ENCODE measurements at places on chromosomes 3 and 15.

DNA sequence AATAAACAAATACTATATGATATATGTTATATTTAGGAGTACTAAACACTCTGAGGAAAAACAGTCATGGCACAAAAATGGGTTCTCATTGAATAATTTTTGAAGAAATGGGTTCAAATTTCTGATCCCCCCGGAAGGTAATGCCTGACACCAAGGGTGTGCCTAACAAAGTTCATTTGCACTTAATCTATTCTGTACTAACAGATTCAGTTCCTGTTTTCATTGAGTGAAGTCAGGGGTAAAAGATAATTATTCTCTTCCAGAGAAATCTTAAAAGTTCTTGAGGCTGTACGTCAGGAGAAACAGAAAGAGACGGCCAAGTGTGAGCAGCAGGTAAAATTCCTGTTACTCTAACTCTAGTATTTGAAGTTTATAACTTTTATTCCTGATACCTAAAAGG, 34.5 kb upstream of the TMEM42 start:
- DNase-seq: no peak

DNA sequence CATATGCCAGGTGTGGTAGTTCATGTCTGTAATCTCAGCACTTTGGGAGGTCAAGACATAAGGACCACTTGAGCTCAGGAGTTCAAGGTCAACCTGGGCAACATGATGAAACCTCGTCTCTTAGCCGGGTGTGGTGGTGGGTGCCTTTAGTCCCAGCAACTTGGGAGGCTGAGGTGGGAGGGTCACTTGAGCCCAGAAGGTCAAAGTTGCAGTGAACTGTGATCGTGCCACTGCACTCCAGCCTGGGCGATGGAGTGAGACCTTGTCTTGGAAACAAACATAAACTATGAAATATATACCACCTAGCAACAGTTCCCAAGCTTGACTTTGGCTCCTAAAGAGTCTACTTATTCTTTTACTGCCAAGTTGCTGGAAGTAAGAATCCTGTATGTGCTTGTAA, 30.9 kb downstream of the UBE3A start:
- DNase-seq: no peak

GRCh38 chr3:120196812-120197211, 88.2 kb downstream of the GPR156 start:
- no peak for DNase-seq

- no peak for DNase-seq
Observed at GRCh38 chr3:102909904-102910303, 475.1 kb downstream of the ZPLD1 start.

GRCh38 chr3:126661532-126662364, 6.8 kb upstream of the TXNRD3 start:
- DNase-seq: no peak

DNA sequence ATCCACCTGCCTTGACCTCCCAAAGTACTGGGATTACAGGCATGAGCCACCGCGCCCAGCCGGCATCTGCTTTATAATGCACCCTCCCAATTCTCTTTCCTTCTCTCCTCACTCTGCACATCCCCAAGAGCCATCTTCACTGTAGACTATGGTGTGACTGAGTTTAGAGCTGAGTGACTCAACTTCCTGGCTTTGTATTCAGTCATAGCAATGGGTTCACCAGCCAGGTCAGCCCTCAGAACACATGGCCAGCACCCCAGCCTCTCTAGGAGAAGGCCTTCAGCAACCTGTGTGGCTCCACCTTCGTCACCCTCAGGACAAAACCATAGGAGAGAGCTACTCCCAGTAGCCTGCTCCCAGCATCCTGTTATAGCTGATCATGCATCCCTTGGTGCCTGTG, 33.0 kb downstream of the ARID3B start:
- no peak for DNase-seq

DNA sequence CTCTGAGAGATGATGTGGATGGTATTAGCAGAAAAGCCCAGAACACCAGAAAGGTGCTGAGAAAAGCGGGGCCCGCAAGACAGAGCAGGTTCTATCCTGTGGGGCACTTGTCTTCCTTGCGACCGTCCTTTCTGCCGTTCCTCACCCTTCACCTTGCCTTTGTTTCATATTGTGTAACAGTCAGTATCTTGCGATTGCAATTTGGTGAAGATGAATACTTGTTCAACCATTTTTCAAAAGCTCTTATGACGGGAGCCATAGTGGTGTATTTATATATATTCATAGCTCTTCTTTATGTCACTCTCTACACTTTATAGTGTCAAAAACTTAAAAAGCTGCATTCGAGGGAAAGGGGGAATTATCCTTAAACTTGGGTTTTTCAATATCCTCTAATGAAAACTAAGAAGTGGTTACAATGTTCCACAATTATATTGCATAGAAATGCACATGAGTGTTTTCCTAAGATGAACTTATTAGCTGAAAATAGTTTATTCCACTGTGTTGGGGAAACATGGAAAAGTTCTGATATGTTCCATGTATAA, 797 bp downstream of the MAP3K13 start:
- no peak for DNase-seq

DNA sequence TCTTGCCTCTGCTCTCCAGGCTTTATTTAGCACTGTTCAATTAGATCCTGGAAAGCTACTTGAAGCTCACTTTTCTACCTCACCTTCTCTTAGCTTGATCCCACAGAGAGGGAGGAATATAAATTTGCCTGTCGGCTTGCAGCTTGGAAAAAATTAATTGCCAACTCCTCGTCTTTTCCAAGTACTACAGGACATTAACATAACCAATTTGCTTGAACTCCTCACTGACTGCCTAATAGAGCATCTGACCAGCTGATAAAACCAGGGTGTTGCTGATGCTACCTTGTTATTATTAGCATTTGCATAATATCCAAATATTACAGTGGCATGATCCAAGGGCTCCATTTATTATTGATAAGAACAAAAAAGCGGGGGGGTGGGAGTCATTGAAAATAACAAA, 561.8 kb downstream of the MCTP2 start:
- no peak for DNase-seq

DNA sequence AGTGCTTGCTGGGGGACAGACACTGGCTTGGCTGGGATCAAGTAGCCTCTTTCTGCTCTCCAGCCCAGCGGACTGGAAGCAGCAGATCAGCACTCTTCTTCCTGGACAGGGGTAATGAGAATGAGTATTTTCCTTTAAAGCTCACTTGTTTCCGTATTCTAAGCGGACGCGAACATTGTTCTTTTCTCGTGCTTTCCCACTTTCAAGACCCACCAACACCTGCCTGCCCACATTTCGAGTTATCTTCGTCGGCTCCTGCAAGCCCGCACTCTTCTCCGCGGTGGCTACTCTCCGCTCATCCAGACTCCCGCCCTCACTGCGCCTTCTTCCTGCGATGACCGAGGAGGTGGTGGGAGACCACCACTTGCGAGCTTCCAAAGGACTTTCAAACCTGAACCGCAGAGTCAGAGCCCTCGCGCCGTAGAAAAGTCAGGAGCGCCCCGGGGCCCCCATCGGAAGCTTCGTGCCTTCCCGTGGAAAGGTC, 1.6 kb upstream of the PPM1L start:
- DNase-seq: no peak

GRCh38 chr3:71984843-71985613, 200.1 kb upstream of the PROK2 start:
- no peak for DNase-seq

- DNase-seq: no peak
Observed at GRCh38 chr3:126527006-126527405, 3.1 kb downstream of the CHST13 start.

DNA sequence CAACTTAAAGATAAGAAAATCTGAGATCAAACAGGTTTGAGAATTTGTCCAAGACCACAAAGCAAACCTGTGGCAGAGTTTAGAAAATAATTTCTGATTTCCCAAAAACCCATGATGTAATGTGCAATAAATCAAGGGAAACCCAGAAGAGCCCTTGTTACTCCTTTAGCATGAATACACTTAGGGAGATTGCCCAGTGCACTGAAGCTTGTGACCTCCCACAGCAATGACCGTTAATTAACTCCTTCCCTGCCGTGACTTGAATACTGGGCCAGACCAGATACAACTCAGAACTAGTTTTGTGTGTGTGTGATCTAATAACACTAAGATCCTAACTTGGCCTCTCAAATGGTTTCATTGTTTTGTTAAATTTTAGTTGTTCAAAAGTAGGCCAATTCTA, 2.5 kb downstream of the PRKAR2A start:
- DNase-seq: no peak

GRCh38 chr15:48560321-48561051, 85.0 kb downstream of the FBN1 start:
- no peak for DNase-seq

GRCh38 chr3:128725547-128726022, 398 bp upstream of the RAB7A start:
- DNase-seq: no peak
